NCI-H146 (cell line): ENCODE measurements at places on chromosomes 1 and 21.

DNA sequence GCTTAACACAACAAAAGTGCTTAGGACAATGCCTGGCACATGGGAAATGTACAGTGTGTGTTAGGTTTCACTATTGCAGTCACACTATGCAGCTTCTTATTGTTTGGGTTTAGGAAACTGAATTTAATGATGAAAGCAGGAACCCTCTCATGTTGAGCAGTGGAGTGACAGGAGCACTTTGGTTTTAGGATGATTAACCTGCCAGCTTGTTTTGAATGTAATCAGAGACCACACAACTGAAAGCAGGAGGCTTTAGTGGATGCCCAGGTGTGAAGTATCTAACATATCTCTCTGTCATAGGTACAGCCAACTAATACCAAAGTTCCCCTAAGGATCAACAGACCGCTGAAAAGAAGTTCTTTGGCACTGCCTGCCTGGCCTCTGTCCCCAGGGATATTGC lies 406.9 kb upstream of the USP24 start:
- DNase-seq: no peak

GRCh38 chr1:182200025-182200812 lies 138.7 kb upstream of the ZNF648 start:
- DNase-seq: no peak

- DNase-seq: no peak
These were observed 167.2 kb upstream of the PTBP2 start for GRCh38 chr1:96554364-96554763.

DNA sequence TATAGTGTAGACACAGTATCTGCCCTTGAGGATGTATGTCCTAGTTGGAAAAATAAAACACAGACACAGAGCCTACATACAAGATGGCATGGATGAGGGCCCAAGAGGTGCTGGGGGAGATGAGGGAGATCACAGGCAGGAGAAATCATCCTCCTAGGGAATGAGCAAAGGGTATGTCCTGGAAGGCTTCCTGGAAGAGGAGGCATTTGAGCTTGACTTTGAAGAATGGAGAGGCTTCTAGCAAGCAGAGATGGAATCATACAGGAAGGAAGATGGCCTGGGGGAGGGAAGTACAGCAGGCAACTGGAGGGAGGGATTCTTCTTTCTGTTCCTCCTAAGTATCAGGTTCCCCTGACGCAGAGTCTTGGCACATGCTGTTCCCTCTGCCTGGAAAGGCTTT lies 103.3 kb downstream of the LACTBL1 start:
- no peak for DNase-seq

GRCh38 chr1:184975208-184975870 lies 1.0 kb upstream of the NIBAN1 start:
- DNase-seq: no peak

DNA sequence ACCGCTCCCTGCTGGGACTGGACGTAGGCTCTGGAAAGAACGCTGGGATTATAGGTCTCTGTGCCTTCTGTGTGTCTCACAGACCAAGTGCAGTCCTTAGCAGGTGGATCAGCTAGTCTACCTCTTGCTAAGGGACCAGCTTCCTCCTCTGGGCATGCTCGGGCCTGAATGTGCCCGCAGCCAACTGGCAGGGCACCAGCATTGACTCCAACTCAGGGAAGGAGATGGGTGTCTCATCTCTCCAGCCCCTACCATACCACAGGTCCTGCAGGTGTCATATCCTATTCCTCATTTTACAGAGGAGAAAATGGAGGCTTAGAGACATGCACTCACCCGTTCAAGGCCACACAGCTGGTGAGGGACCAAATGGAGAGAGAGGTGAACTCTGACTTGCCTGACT lies 340.2 kb downstream of the PTPRU start:
- DNase-seq: no peak

DNA sequence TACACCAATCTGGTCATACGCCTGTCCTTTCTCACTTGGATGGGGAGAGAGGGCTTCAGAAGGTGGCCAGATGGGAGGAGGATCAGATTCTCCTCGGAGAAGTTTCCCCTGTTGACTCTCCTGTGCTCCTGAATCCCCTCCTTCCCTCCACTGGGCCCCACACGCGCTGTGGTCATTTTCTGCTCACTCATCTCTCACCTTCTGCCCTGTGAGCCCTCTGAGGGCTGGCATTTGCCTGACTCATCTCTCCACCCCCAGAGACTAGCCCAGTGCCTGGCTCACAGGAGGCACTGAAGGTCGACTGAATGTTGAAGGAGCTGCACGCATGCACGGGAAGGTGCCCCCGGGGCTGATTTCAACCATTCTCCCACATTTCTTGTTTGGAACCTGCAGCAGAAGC lies 14.2 kb downstream of the ABCA4 start:
- DNase-seq: no peak

- DNase-seq: peak; percentile 55
These were observed at the start of gene RIPPLY3 for GRCh38 chr21:37006486-37007291. RIPPLY3 (plus strand) TSS chr21:37006702; CDS start chr21:37006773, 71 bp downstream.

DNA sequence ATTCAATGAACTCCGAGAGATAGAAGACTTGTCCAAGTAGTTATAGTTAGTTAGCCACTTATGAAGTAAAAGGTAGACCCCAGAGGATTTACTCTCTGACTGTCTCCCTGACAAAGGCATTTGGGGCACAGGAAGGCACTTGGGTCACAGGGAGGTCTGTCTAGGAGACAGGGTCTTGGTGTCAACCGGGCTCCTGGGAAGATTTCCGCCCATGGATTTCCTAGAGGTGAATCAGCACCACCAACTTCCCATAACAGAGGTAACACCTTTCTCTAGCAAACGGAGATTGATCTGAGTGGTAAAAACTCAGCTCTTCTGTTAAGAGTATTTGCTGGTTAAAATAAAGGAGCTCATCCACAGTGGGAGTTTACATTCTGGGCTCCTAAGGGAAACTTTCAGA lies 16.4 kb downstream of the CCN1 start:
- DNase-seq: no peak
